Activated gamma-delta T cell (primary cell): ENCODE measurements at places on chromosomes 1 and 21.

GRCh38 chr21:15383588-15383987, 318.8 kb upstream of the NRIP1 start:
- no peak for DNase-seq

- no peak for DNase-seq
Measured at GRCh38 chr1:117678246-117678977, 72.6 kb downstream of the TENT5C start.

GRCh38 chr1:57872913-57873312, 449.1 kb upstream of the DAB1 start:
- no peak for DNase-seq

- no peak for DNase-seq
Measured at GRCh38 chr1:6795661-6796060, 10.4 kb downstream of the CAMTA1 start.

GRCh38 chr1:10830961-10831668, 34.7 kb upstream of the CASZ1 start:
- no peak for DNase-seq

GRCh38 chr1:9718006-9718680, 66.6 kb downstream of the PIK3CD start:
- no peak for DNase-seq

GRCh38 chr1:184330875-184331274, 56.0 kb upstream of the C1orf21 start:
- DNase-seq: no peak

DNA sequence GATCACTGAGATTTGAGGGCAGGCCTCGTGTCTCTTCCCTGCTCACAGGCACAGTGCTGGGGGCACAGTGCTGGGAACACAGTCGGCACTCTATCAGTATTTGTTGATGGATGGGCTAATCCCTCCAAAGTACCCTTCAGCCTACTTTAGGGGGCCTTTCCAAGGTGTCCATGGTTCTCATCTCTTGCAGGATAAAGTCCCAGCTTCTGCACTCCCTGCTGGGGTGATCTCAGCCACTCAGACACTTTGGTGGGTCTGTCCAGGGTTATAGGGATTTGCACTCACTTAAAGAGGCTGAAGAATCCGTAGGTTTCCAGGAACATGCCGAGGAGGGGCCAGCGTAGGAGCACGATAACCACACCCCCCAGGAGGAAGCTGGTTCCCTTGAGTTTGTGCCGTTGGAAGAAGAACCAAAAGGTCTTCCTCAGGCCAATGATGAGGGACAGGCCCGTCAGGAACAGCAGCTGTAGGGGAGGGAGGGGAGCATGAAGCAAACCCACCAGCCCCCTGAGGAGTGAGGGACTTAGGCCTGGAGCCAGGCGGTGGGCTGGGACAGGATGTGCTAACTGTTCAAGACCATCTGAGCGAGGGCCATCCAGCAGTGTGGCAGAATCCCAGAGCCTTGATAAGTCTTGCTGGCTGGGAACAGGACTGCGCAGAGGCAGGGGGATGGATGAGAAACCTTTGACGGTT, 5.2 kb upstream of the KISS1 start:
- no peak for DNase-seq

DNA sequence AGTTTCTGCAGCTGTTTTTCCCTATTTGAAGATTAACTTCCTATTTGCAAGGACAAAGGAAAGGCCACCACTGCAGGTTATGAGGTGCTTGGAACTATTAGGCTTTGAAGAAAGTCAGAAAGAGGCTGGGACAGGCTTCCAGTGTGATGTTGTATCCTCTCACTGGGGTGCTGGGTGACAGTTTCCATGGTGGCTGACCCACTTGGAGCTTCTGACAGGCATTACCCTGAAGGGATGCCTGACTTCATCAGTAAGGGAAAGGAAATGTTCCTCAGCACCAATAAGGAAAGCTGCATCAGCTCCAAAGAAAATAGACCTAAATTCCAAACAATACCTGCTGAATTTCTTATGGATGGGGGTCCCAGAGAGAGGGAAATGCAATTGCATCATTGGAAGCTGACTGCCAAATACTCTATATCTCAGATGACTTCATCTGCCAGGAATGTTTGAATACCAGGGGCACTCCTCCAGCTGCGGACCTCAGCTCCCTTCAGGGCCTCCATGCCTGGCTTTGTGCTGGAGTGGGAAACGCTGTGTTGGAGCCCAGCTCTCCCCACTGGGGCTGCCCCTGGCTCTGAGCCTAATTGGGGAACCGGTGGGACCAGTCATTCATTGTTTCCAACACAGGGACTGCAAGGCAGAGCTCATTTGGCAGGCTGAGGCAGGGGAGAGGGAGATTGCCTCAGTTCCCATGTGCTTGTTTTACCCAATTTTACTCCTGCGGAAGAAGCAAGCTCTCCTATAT, 76.6 kb downstream of the RGL1 start:
- no peak for DNase-seq

GRCh38 chr1:208962867-208963266, 620.6 kb upstream of the CAMK1G start:
- no peak for DNase-seq

DNA sequence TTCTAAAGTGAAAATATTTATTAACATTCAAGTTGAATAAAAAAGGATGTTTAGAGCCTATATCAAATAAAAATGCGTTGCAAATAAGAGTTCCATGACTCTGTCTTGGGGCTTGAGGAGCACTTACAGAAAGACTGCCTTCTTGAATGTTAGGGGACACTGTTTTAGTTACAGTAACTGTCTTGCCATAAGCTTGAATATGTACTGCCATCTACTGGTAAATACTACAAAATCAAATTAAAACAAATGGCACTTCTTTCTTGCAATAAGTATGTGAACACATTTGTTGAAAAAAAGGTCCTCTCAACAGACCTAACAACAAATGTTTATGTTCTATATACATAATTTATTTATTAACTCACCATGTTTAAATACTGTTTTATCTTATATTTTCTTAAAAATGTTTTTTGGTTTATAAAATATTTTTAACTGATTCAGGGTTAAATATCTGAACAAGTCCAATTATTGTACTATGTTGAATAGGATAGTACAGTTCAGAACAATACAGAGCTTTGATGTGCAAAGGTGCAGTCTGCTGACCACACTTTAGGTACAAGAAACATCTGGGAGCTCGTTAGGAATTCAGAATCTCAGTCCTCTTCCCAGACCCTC, 199.5 kb downstream of the LRRIQ3 start:
- no peak for DNase-seq

DNA sequence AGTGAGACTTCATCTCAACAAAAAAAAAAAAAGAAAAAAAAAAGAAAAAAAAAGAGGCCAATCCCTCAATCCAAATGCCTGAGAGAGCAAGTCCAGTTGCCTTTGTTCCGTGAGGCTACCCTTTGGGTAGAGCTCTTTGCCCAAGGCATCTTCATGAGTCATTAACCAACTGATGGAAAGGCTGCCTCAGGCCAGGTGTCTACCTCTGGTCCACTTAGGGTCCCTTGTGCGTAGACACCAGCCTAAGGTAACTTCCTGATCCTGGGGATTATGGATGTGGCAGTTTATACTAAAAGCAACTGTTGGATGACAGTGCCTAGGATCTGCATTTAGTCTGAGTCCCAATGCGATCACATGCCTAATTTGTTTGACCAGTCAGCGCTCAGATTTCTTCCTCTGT, 20.7 kb upstream of the ZNF326 start:
- DNase-seq: no peak

DNA sequence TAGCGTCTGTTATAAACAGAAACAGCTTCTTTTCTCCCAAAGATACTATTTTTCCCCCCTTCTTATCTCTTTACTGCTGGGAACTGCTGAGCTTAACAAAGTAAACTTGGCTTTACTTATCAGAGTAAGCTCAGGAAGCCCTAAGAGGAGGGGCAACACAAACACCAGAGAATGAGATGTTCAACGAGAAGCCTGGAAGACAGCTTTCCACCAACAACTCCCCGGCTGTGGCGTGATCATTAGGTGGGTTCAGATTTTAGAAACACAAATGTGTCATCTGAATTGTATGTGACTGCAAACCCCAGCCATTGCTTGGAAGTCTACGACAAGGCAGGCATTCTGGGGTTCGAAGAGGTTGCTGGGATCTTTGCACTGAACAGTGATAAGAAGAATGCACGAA, 181.2 kb upstream of the ESRRG start:
- no peak for DNase-seq

GRCh38 chr1:228101614-228101993, 1.5 kb downstream of the C1orf35 start:
- DNase-seq: no peak

- DNase-seq: no peak
Measured at GRCh38 chr1:228274452-228275178, 66.8 kb downstream of the OBSCN start.

DNA sequence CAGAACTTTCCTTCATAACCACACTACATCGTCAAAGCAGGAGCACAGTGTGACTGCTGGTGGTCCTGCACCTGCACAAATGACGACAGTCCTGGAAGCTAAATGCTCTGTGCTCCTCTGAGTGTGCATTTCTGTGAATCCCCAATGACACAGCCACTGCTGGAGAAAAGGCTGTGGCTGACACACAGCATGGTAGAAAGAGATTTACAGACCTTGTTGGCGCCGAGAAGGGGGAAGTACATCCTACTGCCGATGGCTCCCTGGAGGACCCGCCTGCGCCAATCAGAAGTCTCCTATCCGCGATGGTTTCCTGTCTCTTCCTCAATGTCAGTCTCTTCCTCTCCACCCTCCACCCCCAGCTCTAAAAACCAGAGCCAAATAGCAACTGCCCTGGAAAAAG, 115.4 kb upstream of the RAB4A start:
- DNase-seq: no peak

DNA sequence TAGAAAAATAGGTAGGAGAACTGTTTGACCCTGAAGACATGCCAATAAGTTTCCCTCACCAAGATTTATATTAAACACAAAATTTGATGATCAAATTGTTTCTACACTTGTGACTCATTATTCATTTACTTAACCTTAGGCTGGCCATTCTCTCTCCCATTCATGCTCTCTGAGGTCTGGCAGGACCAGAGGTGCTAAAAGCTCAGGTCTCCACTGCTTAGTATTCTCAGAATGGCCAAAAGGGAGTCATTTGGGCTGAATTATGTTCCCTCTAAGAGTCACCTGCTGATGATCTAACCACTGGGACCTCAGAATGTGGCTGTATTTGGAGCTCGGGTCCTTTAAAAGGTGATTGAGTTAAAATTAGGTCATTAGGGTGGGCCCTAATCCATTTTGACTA, 47.1 kb upstream of the ATP1B1 start:
- DNase-seq: no peak

GRCh38 chr21:39232861-39233291, 49.6 kb upstream of the PSMG1 start:
- no peak for DNase-seq

- no peak for DNase-seq
Measured at GRCh38 chr21:14557413-14557812, 11.3 kb upstream of the SAMSN1 start.

GRCh38 chr21:35017256-35017655, 31.8 kb downstream of the RUNX1 start:
- DNase-seq: no peak

GRCh38 chr1:1216770-1217620, 3.0 kb upstream of the TNFRSF4 start:
- no peak for DNase-seq

GRCh38 chr1:114341856-114342255, 169.1 kb downstream of the TRIM33 start:
- DNase-seq: no peak

DNA sequence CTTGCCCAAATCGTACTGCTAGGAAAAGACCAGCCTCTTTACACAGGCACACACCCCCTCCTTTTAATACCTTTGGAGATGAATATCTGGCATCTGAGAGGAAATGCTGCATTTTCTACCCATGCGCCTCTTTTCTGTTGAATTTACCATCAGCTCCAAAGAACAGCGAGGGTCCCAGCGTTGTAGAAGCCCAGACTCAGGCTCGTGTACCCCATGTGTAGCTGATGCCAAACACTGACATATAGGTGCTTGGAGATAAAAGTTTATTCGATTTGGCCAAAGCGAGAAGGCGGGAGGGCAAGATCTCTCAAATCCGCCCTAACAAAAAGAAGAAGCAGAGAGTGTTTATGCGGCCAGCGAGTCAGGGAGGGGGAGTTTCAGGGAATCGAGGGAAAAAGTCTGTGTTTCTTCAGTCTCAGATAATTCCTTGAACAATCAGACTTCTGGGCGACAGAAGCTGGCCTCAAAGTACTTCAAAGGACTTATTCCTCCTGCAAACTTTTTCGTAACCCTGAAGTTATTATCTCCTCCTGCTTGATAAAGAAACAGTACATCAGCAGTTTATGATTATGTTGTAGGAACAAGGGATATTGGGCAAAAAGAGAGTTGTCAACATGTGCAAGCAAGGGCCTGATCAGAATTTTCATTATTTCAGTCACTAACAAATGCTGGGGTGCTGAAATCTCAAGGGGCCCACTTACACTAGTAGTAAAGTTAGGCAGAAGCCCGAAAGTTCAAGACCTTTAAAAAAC, 642 bp upstream of the CREG1 start:
- no peak for DNase-seq

GRCh38 chr1:3714284-3714741, 37.9 kb upstream of the CCDC27 start:
- no peak for DNase-seq

DNA sequence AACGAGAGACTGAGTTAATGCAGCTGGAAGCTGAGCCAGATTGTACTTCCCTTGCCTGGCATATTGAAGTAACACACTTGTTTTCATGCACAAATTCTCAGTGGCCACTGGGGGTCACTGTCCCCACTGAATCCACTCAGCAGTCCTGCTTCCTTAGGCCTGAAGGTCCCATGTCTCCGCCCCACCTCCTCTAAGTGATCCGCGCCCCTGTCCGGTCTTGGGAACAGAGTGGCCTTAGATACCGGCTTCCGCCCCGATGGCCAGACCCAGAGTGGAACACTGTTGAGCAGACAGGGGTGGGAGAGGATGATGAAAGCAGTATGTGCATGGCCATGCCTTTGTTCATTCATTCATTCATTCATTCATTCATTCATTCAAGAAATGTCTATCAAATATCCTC, 34.8 kb downstream of the CHAF1B start:
- no peak for DNase-seq

GRCh38 chr1:34655206-34655874, 99.5 kb upstream of the GJB5 start:
- no peak for DNase-seq

GRCh38 chr1:175373786-175374623, 181.4 kb upstream of the KIAA0040 start:
- DNase-seq: no peak

GRCh38 chr21:45356653-45357435, 48.1 kb upstream of the COL18A1 start:
- no peak for DNase-seq

GRCh38 chr1:24921412-24921811, 8.7 kb downstream of the RUNX3 start:
- DNase-seq: no peak

DNA sequence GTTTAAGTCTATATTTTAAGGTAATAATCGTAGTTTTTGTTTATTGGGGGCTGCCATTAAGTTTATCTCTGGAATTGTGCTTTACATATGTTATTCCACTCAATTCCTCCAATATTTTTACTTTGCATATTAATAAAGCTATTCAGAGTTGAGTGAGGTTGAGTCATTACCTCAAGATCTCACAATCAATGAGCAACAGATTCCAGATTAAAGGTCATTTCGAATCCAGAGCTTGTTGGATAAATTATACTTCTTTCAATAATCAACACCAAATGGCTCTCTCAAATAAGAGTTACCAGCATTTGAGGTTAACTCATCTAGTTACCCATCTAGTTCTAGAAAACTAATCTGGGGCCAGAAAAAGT, 16.7 kb downstream of the RGS4 start:
- no peak for DNase-seq

- DNase-seq: no peak
Measured at GRCh38 chr1:43358121-43358745, 548 bp upstream of the CDC20 start.

GRCh38 chr1:100950781-100951180, 54.9 kb downstream of the SLC30A7 start:
- no peak for DNase-seq
